ENCODE measurements at places on chromosomes 1 and 21.

- DNase-seq: no peak
Observed at GRCh38 chr21:15293240-15293639, 228.4 kb upstream of the NRIP1 start.

GRCh38 chr1:55244476-55245099 lies 29.4 kb upstream of the USP24 start:
- DNase-seq: no peak

DNA sequence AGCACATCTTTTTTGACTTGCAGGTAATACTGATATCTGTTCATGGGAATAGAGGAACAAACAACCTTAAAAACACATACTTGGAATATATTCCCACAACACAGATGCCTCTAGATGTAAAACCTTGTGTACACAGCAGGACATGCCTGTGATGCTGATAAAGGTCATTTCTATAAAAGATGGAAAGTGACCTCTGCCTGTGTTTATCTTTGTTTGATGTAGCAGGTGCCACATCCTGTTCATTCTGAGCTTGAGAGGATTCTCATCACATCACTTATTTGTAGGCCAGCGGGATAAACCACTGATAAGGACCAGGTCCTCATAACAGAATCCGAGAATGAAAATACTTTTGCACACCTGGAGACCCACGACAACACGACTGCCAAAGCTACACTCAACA lies 133.7 kb downstream of the SMYD2 start:
- DNase-seq: no peak

- no peak for DNase-seq
Observed at GRCh38 chr1:243477731-243478290, 222.0 kb downstream of the SDCCAG8 start.

DNA sequence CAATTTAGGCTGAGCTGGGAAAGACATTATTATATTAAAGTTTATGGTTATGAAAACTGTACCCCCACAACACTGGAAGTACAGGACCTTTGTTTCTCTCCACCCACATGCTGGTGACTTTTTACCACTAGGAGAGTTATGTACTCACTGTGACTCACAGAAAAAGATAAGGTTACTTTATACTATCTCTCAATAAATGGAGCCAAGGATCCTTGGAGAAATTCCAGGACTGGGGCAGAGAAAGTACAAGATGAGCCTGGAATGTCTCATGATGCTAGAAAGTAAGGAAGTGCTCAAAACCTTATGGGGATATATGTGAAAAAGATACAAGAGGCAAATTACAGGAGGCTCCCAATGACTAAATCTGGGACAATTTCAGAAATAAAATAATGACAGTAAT lies 63.9 kb upstream of the C1orf105 start:
- no peak for DNase-seq

DNA sequence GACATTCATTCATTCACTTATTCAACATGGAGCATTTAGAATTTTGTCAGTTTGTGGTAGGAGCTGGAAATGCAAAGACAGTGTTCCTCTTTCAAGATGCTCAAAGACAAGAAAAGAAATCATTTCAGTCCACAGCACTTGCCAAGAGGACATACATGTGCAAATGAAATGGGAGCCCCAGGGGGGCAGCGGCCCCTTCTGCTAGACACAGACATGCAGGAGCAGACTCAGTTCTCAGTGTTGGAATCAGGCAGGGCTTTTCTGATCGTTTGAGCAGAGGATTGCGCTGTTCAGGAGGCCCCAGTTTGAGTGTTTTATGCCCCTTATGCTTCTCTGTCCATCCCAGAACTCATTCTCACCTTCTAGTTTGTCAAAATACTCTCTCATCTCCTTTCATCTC lies 35.6 kb upstream of the VASH2 start:
- no peak for DNase-seq

- no peak for DNase-seq
Observed at GRCh38 chr1:28577738-28578536, 14.1 kb upstream of the RAB42 start.

- DNase-seq: no peak
Observed at GRCh38 chr1:116537898-116538297, 32.9 kb downstream of the CD58 start.

DNA sequence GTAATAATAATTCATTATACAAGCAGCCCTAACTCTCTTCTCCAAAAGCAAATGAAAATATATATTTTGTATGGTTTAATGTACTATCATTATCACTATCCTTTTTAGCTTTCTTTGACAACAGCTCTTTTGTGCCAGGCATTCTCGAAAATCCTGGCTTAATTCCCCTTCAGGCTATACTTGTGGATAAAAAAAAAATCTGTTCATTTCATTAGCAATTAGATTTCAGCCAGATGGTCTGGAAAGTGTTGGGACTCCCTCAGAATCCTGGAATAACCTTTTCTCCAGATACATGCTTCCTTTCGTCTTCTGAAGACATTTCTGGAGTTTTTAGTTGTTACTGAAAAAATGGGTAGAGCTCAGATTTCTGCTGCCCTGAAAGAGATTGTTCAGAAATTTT lies 83.4 kb upstream of the PLPPR4 start:
- no peak for DNase-seq

DNA sequence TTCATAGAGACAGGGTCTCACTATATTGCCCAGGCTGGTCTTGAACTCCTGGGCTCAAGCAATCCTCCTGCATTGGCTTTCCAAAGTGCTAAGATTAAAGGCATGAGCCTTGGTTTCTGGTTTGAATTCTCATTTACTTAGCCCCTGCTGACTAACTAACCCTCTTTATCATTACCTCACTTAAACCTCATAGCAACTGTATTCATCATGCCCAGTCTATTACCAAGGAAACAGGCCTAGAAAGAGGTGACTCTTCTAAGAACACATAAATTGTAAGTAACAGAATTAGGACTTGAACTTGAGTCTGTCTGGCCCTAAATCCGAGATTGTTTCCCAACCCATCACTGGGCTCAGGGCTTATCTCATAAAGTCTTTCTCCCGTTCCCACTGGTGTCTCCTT lies 44.2 kb downstream of the TMEM53 start:
- no peak for DNase-seq

DNA sequence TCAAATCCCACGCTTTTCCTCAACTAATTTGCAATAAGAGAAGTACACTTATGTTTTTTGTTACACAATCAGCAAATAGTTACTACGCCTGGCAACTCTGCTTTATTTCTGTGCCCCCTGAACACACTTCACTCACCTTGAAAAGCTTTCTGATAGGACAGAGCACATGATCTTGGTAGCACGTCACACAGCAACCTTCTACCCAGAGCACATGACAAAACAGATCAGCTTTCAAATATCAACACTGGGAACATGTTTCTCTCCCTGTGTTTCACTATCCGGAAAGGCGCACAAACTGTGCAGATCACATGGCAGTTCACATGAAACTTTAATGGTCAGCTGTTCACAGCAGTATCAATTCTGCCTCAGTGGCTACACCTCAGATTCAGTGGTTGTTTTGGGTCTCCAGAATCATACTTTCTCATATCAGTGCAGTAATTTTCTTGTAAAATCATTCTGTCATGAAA lies 2.2 kb downstream of the SLC19A2 start:
- DNase-seq: no peak

- DNase-seq: no peak
Observed at GRCh38 chr1:97816927-97817326, 103.9 kb downstream of the DPYD start.

GRCh38 chr21:46160907-46161632 lies 5.7 kb upstream of the FTCD start:
- DNase-seq: no peak

- DNase-seq: no peak
Observed at GRCh38 chr1:22876359-22877111, 96.1 kb downstream of the LACTBL1 start.

DNA sequence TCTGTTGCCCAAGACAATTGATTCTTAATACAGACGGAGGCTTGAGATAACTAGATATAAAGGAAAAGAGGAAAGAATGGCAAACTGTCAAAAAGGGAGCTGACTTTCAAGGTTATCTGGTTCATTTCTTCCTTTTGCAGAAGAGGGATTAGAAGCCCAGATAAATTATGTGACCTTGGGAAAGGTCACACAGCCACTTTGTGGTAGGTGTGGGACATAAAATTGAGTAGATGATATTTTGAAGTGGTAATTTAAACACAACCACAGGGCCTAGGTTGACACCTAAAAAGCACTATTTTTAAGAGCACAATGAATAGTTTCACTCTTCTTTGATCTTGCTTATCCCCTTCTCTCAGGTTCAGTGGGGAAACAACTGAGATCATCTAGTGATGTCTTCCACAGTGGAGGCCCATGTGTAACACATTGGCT lies 16.9 kb upstream of the KIAA0040 start:
- DNase-seq: no peak

DNA sequence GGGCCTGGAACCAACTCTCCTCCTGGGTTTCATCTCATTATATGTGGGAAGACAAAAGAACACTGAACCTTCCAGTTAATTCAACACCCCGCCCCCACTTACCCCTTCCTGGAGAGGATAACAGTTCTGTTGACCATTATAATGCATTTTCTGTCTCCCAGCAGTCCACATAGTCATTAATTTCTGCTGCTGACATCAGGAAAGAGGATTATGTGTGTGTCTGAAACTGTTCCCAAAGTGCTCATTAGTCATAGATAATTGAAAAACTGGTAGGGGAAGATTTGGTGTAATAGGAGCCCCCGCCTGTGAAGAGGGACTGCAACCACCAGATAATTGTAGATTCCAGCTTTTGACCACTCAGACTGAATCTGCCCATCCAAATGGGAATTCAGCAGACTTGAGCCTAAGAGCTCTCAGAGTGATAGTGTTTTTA lies 208.7 kb downstream of the FGGY start:
- DNase-seq: no peak

GRCh38 chr1:182431278-182431677 lies 18.7 kb upstream of the RGSL1 start:
- no peak for DNase-seq

GRCh38 chr21:33989440-33989839 lies 73.8 kb upstream of the ATP5PO start:
- no peak for DNase-seq

GRCh38 chr1:109784551-109785252 lies 21.0 kb upstream of the EPS8L3 start:
- no peak for DNase-seq

- no peak for DNase-seq
Observed at GRCh38 chr1:36217670-36218069, 6.6 kb upstream of the THRAP3 start.

GRCh38 chr1:184002071-184002470 lies 35.5 kb downstream of the COLGALT2 start:
- DNase-seq: no peak

DNA sequence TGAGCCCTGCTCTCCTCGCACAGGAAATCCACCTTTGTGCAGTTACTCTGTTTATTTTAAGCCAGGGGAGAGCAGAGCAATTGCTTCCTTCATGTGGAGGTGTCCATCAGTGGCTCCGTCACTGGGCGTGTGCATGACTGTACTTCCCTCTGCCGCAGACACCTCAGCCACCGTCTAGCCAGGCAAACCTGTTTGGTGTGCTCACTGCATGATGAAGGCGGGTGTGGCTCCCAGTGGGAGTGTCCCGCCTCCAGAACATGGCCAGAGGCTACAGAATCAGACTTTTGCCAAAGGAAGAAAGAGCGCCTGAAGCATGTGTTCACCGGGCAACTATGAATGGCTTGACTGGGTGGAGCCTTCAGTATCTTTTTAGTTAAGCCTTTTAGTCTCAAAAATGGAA lies 26.1 kb upstream of the LAMC2 start:
- no peak for DNase-seq

GRCh38 chr1:213019450-213019849 lies 3.8 kb upstream of the ANGEL2 start:
- DNase-seq: no peak

GRCh38 chr1:194816859-194817258 lies 1630.4 kb upstream of the B3GALT2 start:
- DNase-seq: no peak

- no peak for DNase-seq
Observed at GRCh38 chr21:31845151-31845729, 27.6 kb upstream of the HUNK start.

DNA sequence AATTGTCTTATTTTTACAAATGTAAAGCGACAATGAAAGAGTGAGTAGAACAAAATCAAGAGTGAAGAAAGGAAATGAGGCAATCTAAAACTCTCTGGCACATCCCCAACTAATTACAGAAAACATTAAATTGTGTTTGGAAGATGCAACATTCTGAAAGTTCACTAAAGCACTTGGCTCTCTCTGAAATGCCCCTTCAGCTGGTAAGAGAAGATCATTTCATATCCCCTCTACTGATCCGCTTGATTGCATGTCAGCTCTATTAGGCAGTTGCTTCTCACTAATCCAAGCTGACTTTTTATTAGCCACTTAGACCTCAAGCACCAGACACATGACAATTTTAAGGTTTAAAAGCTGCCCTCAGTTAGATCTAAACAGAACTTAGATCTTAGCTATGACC lies 262.8 kb upstream of the PRMT6 start:
- no peak for DNase-seq

DNA sequence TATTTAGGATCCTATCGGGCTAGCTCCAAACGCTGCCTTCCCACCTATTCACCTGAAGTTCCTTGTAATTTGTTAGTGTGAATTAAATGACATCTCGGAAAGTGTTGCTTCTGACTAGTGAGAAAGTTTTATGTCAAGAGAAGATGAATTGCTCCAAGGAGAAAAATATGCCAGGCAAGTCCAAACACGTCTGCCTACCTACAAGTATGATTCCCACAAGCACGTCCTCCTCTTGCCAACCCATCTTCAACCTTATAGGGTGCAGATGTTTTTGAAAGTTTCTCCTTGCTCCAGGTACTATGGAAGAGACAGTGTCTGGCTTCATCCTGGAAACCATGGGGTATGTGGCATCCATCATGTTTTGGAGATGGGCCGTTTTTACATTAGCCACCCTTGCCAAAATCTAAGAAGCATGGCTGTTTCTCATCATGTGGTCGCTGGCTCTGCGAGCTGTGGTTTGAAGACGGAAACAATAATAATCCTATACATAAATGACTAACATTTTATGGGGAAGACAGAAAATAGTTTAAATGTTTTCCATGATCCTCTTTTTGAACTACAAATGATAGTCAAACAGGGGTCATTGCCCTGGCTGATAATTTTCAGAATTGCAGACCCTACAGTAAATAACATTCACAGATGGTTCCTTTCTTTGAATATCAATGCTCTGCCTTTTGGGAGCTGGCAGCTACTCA lies 505.8 kb downstream of the SMYD3 start:
- no peak for DNase-seq

DNA sequence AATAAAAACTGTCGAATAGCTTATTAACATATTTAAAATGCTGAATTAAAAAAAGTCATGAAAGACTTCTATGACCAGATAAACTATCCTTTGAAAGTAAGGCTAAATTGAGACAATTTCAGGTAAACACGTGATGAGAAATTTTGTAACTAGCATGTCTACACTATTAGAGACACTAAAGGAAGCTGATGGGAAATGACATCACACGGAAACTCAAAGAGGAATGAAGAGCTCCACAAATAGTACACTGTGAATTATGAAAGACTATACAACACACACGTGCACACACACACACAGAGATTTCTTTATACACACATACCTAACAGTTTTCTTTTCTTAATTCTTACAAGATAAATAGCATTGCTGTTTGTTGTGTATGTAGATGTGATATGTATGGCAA lies 70.9 kb upstream of the PLA2G4A start:
- no peak for DNase-seq

Data from stimulated activated CD8-positive, alpha-beta memory T cell treated with anti-CD3 and anti-CD28 coated beads, Interleukin-4, amount 100 ng/mL, for 24 hours (primary cell).